ENCODE measurements at places on chromosomes 3 and 15.

GRCh38 chr3:71659864-71660591 lies 65.2 kb downstream of the EIF4E3 start:
- DNase-seq = no peak

DNA sequence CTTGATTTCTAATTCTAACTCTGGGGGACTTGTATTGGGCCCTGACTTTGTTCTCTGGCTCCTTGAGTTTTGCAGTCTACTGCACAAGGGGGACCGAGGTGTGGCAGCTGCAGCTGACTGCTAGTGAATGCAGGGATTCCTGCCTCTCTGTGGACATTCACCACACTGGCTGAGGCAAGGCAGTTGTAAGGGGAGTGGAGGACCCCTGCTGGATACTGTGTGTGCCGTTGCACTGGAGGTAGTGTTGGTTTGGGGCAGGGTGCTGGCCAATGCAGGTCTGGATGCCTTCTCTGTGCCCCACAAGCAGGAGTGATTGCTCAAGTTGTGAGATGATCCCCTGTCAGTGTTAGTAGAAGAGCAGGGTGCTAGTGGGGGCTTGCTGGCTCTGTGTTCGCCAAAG lies 626.1 kb downstream of the SQOR start:
- DNase-seq = no peak

GRCh38 chr15:100642213-100642949 lies 40.0 kb downstream of the ASB7 start:
- no peak for DNase-seq

- no peak for DNase-seq
These were observed 79.8 kb downstream of the ABHD5 start for GRCh38 chr3:43770426-43771103.

GRCh38 chr3:81425198-81425868 lies 336.1 kb downstream of the GBE1 start:
- DNase-seq = no peak

GRCh38 chr3:148992027-148992634 lies 791 bp downstream of the GYG1 start:
- DNase-seq = no peak

GRCh38 chr15:60681353-60681752 lies 202.4 kb upstream of the ICE2 start:
- no peak for DNase-seq

- DNase-seq = no peak
These were observed 5.8 kb downstream of the MYO9A start for GRCh38 chr15:72112116-72112515.

- no peak for DNase-seq
These were observed 30.2 kb downstream of the TTBK2 start for GRCh38 chr15:42890161-42890913.

DNA sequence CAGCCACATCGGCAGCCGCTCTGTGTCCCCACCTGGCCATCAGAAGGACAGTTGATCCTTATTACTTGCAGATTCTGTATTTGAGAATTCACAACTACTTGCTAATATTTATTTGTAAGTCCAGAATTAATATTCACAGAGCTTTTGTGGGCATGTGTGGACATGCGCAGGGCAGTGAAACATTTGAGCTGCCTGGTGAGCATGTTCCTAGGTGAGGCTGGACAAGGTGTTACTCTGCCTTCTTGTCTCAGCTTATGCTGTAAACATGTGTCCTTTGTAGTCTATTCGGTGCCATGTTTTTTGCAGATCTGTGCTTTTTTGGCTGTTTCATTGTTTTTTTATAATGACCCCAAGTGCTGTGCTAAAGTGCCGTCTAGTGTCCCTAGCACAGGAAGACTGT lies 15.6 kb downstream of the FAH start:
- DNase-seq = no peak

GRCh38 chr3:55486857-55487380 lies at the start of gene WNT5A:
WNT5A (minus strand) TSS chr3:55487306; CDS start chr3:55486985, 321 bp downstream.
- no peak for DNase-seq

DNA sequence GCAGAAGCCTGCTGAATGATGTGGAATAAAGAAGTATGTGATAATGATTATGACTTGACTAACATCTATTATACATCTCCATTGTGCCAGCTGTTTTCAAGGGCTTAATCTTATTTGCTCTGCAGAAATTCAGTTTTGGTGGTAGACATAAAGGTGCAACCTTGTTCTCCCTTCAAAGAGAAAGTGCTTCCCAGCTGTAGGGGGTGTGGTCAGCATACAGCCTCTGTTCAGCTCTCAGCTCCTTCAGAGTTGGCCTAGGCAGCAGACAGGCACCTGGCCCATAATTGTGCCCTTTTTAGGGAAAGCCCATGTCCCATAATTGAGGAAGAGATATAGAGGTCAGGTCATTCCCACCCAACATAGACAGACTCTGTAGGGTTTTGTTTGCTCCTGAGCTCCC lies 104.3 kb upstream of the EOMES start:
- no peak for DNase-seq

DNA sequence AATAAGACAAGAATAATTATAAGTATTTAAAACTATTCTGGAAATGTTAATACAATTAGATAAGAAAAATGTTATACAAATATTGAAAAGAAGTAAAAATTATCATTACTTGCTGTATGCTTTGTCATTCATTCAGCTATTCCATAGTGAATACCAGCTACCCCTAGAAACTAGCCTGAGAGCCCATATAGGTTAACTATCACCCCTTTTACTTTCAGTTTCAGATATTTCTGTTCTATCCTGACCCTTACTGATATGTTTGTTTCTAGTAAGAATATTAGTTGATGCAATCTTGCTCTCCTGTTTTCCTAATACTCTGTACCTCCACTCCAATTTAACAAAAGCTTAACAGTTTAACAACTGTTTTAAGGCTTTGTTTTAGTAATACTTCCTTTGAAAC lies 31.6 kb downstream of the FAM227B start:
- no peak for DNase-seq

- no peak for DNase-seq
These were observed 93.6 kb upstream of the COL8A1 start for GRCh38 chr3:99544786-99545281.

DNA sequence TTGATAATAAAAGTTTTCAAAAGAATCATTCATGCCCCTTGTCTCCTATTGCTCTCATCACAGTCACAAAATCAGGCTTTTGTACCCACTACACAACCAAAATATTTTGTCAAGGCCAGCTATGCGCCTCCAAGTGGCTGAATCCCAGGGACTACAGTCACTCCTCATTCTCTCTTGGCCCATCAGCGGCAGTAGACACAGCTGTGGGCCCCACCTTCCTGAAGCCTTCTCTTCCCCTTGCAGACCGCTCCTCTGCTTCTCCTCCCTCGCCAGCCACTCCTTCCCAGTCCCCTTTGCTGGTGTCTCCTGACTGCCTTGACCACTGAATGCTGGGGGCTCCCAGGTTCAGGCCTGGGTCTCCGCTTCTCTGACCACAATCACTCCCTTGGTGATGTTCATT lies 52.1 kb downstream of the LSM3 start:
- DNase-seq = no peak

DNA sequence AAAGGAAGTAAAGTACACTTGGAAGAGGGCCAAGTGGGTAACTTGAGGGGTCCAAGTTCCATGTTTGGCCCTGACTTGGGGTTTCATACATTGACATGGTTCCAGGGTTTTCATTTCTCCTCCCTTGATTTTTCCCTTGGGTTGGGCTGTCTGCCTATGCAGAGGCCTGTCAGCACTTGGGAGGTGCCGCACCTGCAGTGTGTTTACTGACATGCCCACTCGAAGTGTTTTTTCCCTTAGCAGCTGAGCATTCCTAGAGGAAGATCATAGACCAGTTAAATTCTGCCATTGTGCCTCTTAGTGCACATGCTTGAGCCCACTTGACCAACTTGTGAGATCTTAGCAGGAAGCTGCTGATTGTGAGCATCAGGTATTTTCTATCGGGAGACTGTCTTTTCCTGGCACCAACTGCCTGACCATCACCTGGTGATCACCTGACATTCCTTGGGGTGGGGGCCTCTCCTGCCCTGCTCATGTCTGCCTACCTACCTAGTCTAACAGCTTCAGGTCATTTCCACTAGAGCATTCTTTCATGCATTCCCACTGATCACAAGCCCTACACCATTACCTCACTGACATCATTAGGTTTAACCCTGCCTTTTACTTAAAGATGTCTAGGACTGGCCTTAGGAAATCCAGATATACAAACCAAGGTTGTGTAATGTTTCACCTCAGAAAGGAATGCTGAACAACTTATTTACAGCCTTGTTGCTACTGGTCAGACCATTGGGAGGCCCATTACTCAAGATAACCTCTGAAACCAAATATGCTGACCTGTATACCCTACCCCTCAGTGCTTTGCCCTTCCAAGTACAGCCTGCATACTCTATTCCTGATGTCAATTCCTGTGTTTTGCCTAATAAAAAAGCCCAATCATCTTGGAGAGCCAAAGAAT lies 68.3 kb downstream of the CD47 start:
- no peak for DNase-seq

DNA sequence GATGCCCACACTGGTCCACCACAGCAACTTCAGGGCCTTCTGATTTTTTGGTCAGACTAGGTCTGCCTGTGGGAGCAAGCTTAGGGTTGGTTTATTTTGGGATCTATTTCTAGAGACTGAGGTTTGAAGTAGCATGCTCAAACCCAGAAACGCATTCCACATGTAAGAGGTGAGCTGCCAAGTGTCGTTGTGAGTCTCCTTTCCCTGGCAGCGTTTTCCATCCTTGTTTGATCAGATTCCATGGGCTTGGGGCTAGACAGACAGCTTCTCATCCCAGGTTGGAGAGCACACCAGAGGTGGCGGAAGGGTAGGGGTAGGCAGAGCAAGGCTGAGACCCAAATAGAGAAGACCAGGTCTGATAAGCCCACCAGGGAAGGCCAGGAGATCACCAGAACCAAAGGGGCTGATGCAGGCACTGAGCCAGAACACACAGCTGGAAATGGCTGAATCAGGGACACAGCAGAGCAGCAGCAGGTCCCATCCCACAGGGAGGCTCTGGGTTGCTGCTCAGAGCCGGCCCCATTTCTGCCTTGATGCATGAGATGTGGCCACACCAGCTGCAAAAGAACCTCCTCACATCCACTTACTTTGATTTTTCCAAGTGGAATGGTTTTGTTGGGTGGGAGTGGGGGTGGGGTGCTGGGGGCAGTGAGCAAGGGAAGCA lies 186.8 kb downstream of the THSD4 start:
- DNase-seq = no peak

- no peak for DNase-seq
These were observed 186.8 kb downstream of the OCA2 start for GRCh38 chr15:27912283-27912682.

DNA sequence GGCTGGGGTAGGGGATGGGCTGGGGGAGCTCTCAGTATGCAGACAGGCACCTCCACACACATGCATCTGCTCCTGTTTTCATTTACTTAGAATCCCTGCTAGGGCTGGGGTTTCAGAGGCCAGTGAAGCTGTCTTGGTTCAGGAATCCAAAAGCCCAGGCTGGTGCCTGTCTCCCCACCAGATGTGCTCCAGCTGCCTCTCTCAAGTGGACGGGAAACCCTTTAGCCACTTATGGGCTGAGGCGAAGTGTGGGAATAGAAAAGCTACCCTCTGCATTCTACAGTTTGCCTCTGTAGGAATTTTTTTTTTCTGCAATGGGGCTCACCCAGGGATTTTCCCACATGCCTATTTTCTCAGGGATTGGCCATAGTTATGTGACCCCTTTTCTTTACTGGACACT lies 72.5 kb downstream of the ATP2B2 start:
- DNase-seq = no peak

DNA sequence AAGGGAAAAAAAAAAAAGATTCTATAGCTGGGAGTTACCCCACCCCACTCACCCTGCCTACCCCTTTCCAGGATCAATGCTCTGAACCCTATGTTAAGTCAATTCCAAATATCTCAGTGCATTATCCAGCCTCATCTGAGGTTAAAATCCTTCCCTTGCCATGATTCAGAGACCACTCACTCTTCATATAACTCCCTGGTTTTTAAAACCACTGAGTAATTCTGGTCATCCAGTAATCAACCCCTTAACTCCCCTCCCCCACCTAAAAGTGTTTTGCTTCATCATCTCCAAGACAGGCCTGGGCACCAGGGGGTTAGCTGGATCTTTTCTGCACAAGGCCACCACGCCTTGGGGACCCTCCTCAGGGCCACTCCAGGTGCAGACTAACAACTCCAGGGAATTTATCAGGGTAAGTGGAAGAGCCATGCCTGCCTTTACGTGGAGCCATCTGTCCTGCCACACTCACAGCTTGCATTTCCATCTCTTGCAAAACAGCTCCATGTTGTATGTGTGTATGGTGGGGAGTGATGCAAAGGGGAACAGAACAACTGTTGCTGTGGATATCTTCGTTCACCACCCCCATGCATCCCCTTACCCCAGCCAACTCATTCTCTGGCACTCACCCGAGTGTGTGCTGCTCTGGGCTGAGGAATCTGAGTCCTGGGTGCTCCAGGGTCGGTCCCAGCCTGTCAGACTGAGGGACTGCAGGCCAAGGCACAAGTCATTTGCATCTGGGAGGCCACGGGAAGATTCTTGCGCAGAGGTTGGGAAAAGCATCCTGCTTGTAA lies 30.7 kb upstream of the RPS17 start:
- DNase-seq = no peak

GRCh38 chr3:135929670-135930069 lies 35.9 kb upstream of the PPP2R3A start:
- DNase-seq = no peak

GRCh38 chr15:40055576-40056293 lies 16.8 kb upstream of the SRP14 start:
- DNase-seq = no peak

DNA sequence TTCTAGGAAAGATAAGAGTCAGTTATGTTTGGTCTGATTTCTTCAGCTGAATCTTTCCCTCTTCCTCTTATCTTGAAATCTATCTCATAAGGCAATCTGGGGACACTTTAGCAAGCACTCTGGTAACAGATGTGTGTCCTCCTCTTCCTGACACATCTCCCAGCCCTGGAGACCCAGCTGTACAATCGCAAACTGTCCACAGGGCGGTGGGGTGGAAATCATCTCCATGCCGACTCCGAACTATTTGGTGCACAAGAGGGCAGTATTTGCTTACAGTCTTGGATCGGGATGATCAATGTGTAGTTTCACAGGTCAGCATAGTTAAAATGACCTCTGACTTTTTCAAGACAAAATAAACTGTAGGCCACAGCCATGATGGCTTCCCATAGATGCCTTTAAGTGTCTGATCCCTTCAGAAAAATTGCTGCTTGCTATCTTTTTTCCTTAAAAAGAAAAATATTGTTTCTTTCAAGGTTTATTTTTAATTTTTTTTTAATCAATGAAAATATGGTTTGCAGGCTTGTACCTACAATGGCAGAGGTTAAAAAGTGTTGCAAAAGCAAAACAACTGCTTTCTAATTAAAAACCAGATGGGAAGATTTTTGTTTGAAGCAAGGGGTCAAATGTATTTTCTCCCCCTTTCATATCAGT lies 17.7 kb downstream of the EEFSEC start:
- DNase-seq = no peak

DNA sequence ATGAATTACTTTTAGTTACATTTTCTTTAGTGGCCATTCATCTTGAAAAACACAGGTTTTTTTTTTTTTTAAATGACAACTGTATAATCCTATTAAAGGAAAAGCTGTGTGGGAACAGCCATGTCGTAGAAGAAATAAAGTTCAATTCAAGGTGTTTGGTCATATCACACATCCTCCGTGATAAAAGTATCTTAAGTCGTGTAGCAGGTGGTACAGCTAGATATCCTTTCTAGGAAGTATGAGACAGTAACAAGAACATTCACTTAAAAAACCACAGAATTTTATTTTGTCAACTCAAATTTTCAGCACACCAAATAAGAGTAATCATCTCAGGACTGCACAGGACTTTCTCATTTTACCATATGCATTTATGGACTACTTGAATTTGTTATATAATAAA lies 16.1 kb downstream of the ZDHHC23 start:
- DNase-seq = no peak

GRCh38 chr3:66053550-66054094 lies 14.9 kb upstream of the MAGI1 start:
- DNase-seq = no peak
